ENCODE measurements at places on chromosomes 3 and 15.

DNA sequence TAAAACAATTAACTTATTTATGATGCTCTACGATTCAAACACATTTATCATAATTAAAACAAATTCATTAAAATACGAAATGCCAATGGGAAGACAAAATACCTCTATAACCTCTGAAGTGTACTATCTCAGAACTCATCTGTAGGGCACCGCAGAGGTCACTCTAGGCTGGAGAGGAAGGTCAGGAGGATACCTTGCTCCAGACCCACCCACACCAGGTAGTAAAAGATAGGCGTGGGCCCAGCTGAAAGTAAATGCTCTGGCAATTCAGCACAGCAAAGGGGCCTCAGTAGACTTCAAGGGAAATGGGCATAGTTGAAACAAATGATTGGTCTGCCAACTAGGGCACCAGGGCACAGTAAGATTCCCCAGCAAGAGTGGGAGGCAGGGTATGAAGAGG is 26.0 kb upstream of the SPPL2A start:
- DNase-seq: no peak

DNA sequence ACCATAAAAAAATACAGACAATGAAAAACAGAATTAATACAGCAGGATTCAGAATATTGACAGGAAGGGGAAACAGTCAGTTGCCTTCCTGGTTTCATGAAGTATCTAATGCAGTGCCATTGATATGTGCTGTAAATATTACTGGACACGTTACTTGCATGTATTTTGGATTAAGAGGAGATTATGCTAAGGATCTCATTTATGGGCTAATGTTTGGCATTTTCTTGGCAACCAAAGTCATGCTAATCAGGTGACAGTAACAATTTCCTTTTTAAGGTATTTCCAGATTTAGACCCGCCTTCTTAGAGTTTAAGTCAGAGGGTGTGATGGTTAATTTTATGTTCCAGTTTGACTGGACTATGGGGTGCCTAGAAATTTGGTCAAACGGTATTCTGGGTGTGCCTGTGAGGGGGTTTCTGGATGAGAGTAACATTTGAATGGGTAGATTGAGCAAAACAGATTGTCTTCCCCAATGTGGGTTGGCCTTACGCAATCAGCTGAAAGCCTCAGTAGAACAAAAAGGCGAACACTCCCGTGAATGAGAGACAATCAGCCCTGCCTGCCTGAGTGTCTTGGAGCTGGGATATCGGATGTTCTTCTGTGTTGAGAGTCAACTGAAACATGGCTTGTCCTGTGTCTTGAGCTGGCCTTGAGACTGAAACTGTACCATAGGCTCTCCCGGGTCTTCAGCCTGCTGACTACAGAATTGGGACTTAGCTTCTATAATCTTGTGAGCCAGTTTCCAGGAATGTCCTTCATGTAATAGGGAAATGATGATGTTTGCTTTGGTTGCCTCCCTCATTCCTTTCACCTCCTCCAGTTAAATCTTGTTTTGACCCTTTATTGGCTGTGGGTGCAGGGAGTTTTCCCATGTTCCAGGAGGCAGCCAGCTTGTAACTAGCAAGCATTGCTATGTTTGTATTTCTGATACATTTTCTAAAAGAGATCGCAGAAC is 10.5 kb downstream of the SQOR start:
- DNase-seq: no peak

DNA sequence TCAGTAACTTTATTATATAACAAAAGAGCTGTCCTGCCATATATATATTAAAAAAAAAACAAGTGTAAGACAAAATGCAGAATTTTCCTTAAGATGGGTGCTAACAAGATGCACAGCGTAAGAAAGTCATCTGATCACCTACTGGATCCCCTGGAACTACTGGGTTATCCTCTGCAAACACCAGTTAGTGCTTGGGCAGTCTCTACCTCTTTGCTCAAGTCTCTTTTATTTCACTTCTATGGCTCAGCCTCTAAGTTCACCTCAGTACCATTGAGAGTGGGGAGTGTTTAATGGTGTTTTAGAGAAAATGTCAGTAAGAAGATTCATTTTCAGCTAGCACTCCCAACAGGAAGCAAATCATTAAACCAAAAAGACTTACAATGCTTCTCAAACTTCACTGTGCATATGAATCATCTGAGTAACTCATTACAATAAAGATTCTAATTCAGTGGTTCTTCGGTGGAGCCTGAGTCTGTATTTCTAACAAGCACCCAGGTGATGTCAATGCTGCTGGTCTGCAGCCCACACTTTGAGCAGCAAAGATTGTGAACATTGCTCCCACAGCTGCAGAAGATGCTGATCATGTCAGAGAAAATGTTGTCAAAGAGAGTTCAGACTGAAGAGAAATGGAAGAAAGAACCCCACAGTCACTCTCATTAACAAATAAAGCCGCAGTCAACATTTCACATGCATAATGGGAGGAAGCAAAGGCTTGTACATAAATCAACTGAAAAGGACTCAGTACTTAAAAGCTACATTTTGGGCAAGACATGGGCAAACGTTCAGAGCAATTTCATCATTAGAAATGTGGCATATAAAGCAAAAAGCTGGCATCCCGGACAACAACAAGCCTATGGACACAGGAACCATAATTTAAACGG is 227.1 kb upstream of the ATP11B start:
- no peak for DNase-seq

GRCh38 chr3:31906182-31906581 is 74.9 kb downstream of the OSBPL10 start:
- no peak for DNase-seq

DNA sequence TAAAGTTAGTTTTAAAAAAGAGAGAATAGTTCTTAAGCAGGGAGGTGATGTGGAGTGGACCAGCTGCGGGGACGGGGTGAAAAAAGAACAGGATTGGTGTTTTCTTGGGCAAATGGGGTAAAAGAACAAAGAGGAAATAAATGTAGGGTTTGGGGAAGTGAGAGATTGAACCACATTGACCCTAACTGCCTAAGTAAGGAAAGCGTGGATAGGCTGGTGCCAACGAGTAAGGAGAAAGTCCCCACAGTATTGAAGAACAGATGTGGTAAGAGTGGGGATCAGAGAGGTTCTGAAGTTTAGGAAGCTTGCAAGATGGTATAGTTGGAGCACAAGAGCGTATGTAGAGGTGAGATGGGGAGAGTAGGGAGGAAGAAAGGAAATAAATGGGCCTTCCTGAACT is 17.0 kb downstream of the IREB2 start:
- DNase-seq: no peak

GRCh38 chr15:33780011-33780768 is 188.1 kb upstream of the CHRM5 start:
- no peak for DNase-seq

DNA sequence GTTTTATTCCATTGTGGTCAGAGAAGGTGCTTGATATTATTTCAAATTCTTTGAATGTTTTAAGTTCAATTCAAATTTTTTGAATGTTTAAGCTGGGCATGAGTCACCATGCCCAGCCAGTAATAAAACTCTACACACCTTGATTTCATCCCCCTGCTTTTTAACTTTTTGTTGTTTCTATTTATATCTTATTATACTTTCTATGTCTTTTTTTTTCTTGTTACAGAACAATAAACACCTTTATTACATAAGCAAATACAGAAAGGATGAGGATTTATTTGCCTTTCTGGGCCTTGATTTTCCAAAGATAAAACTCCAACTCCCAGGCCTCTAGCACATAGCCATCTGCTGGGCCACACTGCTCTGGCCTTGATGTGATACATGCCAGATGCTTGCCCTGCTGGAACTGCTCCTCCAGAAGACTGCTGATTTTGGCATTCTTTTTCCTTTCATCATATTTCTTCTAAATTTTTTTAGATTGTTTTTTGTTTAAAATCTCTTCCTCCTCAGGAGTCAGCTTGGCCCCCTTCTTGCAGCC is 14.0 kb downstream of the DNAH12 start:
- no peak for DNase-seq

Data from stimulated activated CD8-positive, alpha-beta memory T cell treated with anti-CD3 and anti-CD28 coated beads, Interleukin-2, amount 100 ng/mL, for 48 hours (primary cell).